ENCODE measurements at places on chromosomes 6 and 20.

DNA sequence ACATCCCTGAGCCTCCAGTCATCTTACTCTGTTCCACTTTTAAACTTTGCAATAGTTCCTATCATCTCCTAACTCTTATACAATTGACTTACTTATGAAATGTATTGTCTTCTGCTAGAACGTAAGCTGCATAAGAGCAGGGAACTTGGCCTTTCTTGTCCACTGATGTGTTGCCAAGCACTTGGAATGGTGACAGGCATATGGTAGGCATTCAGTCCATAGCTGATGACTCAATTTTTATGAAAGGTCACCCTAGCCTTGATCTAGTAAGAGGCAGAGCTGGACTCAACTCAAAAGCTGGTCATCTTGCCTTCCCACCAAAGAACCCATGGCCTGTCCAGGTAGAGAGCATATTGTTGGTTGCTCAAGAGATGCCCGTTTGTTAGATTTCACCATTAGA, 82.4 kb upstream of the FAM184A start:
- DNase-seq = no peak

DNA sequence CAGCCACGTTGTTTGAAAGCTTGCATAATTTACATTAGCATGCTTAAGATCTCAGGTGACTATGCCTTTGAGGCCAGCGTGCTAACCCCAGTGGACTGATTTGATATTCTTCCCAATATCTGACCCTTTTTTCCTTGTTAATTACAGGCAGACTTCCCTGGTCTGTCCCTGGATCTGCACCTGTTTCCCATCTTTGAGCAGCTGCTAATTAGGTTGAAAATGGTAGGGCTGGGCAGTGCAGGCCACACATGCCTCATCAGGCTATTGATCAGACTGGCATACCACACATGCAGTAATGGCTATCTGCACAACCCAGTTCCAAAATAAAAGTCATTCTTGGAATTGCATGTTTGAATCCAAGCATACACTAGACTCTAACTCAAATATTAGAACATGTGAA, 164.3 kb upstream of the TFAP2D start:
- no peak for DNase-seq

DNA sequence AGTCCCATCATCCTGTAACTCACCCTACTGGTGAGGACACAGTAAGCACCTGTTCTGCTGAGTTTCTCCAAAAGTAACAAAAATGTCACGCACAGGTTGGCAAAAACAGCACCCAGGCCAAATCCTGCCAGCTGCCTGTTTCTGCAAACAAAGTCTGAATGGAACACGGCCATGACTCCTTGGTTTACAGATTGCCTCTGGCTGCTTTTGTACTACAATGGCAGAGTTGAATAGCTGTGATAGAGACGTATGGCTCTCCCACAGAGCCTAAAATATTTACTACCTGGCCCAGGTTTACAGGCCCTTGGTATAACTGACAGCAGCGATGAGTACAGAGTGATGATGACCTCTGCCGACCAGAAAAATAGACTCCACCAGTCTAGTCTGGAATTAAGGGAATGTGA, 52.6 kb downstream of the CNKSR3 start:
- no peak for DNase-seq

- DNase-seq = no peak
These were observed 184.5 kb upstream of the TCF21 start for GRCh38 chr6:133704371-133704770.

DNA sequence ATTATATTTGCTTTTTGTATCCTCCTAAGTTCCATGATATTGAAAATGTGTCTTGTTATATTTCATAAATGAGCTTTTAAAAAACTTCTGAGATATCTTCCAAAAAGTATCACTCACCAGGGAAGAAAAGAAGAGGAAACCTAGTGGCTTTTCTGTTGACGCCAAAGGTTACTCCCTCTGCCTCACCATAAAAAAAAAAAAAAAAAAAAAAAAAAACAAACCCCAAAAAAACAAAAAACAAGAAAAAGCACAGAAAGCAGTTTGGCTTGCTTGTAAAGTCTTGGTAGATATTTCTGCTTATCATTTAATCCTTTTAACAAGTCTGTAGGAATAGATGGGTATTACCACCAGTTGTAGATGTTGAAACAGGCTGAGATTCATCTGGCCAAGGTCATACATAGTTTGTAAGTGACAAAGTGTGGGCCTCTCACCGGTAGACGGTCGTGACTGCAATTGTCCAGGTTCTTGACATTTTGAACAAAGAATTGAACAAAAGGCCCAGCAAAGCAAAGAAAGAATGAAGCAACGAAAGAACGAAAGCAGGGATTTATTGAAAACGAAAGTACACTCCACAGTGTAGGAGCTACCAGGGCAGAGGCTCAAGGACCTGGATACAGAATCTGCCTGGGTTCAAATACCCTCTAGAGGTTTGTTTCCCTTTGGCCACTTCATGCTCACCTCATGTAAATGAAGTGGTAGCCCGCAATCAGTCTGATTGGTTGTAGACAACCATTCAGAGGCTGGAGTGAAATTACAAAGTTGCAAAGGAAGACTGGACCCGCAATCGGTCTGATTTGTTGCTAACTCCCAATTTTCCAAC, 11.6 kb upstream of the ELOVL5 start:
- DNase-seq = no peak

DNA sequence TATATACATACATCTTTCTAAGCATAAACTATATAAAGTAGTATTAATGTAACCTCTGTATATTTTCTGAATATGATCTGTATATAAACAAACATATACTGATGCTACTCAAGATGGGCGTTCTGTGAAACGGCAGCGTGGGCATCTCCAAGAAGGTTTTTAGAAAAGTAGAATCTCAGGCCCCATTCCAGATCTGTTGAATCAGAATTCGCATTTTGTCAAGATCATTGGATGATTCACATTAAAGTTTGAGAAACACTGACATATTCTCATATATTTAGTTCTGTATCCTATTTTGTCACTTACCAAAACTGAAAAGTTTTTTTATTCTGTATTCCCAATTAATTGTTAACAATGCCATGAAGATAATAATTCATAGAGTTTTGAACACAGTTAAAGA, 5.5 kb downstream of the C6orf141 start:
- DNase-seq = no peak

DNA sequence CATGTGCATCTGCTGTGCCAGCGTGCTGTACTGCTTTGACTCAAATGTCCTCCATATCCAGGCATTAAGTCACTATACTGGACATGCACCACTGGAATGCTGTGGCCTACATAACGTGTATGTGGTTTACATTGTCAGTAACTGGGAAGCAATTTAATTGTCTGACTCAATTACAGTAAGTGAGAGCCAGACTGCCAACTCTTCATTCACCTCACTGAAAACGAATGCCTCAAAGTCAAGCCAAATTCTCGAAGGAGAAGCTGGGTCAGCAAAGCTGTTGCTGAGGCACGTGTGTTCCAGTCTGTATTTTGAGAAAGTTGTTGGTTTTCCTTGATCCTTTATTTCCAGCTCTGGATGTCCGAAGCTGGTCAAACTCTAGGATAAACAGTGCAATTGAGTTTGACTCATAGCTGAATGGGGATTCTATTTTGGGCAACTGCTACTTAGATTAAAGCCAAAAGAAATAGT, 534.3 kb downstream of the COL12A1 start:
- DNase-seq = peak; percentile 99

GRCh38 chr6:135423649-135424128, 73.9 kb downstream of the AHI1 start:
- peak; percentile 5 for DNase-seq

All from AG09309 (cell line).